ENCODE measurements at places on chromosomes 12 and 14.
A peak's percentile ranks its signal among the peaks of the same experiment; 100 is the strongest.

DNA sequence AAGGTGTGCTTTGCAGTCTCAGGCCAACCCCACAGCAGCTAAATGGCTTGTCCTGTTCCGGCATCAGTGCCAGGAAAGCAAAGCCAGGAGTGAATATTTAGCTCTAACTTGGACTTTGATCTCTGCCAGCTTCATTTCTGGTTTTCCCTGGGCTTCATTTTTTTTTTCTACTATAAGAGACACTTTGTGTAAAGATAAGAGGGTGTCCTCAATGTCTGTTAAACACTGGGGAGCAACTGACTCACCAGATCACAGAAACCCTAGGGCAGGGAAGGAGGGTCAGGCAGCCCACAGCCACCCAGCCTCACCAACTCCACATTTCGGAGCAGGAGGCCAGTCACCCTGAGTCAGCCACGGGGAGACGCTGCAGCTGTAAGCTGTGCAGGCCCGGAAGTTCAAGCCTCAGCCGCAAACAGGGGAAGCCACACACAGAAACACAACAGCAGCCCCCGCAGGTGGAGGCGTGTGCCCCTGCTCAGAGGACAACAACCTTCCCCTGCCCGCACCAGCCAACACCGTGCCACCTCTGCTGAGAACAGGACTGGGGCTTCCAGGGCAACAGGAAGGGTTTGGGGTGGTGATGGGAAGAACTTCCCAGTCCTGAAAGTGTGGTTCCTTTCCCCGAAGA, 6.3 kb downstream of the TNFRSF1A start:
- DNase-seq = peak; percentile 82

- no peak for DNase-seq
These were observed 51.8 kb upstream of the GSC start for GRCh38 chr14:94821705-94822104.

DNA sequence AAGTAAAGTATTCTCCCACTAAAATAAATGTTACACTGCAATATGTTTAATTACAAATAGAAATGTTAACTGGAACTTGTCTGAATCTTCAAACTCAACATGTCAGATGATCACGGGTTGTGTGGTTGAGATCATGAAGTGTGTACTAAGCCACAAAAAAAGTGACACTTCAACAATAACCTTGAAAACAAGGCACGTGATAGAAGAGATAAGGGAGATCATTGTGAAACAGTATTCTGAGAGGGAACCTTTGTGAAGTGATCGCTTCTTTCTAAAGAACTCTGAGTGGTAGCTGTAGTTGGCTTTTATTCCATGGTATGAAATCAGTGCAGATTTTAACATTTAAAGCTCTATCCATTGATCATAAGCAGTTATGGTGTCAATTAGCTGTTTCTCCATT, 60.0 kb downstream of the LIN52 start:
- no peak for DNase-seq

DNA sequence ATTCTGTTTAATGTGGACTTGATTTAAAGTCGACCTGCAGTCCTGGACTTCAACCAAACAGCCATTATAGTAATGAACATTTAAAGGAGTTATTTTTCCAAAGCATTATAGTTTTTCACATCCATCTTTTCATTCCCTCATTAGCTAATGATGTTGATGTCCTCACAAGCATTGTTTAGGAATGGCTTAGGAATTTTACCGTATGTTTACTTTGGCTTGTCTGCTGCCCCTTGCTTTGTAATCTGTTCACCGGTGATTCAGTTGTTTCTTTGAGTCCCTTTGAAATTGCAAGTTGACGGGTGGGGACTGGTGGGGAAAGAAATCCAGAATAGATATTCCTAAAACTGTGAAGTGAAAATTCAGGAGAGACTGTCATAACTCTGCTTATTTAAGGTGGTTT, 25.4 kb downstream of the PRKCH start:
- DNase-seq = no peak

DNA sequence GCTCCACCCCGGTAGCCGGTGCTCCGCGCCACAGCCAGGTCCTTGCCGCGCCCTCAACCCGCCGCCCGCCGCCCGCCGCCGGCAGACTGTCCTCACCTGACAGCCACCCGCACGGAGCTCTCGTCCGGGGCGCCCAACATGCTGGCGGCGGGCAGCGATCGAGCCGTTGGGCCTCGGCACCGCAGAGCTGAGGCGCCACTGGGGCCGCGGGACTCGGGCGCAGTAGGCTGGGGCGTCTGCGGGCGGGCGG, 164 bp downstream of the KIF21A start:
- no peak for DNase-seq

GRCh38 chr12:7984900-7985299, 47.6 kb upstream of the FOXJ2 start:
- DNase-seq = no peak

GRCh38 chr12:79933532-79934264, 1.2 kb downstream of the PPP1R12A start:
- DNase-seq = no peak

GRCh38 chr12:75302225-75302624, 27.9 kb downstream of the CAPS2 start:
- no peak for DNase-seq

- no peak for DNase-seq
These were observed 12.6 kb downstream of the C12orf43 start for GRCh38 chr12:121003650-121004049.

GRCh38 chr14:44271637-44272036, 235.4 kb downstream of the FSCB start:
- no peak for DNase-seq

- peak; percentile 19 for DNase-seq
These were observed 56.5 kb downstream of the SLC38A1 start for GRCh38 chr12:46212108-46212982.

- DNase-seq = peak; percentile 80
These were observed 279.6 kb upstream of the TMEM132C start for GRCh38 chr12:127987199-127987901.

GRCh38 chr12:60240891-60241290, 645.1 kb downstream of the SLC16A7 start:
- peak; percentile 63 for DNase-seq

DNA sequence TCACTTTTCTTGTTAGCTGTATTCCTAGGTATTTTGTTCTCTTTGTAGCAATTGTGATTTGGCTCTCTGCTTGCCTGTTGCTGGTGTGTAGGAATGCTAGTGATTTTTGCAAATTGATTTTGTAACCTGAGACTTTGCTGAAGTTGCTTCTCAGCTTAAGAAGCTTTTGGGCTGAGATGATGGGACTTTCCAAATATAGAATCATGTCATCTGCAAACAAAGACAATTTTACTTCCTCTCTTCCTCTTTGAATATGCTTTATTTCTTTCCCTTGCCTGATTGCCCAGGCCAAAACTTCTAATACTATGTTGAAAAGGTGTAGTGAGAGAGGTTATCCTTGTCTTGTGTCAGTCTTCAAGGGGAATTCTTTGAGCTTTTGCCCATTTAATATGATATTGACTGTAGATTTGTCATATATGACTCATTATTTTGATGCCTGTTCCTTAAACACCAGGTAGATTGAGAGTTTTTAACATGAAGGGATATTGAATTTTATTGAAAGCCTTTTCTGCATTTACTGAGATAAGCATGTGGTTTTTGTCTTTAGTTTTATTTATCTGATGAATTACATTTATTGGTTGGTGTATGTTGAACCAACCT, 26.7 kb downstream of the CLECL1 start:
- no peak for DNase-seq

DNA sequence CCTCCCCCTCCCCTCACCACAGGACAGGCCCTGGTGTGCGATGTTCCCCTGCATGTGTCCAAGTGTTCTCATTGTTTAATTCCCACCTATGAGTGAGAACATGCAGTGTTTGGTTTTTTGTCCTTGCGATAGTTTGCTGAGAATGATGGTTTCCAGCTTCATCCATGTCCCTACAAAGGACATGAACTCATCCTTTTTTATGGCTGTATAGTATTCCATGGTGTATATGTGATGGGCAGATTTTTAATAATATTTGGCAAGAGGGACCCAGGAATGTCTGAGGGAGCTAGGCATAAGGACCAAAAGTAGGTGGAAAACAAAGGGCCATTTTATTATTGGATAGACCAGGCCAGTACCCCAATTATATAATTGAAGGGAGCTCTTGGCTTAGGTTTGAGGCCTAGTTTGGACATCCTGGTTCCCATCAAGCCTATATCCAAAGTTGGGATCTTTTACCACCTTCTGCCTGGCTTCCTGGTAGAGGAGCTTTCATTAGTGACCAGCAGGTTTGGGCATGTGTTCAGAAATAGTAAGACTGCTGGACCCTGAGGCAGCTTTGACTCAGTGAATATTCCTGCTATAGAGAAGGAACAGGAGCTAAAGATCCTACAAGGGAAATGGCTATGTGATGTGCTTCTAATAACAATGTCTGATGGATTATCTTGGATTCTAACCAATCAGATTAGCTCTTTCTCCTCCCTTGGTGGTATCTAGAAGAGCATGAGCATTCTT, 76.0 kb downstream of the CAND1 start:
- no peak for DNase-seq

DNA sequence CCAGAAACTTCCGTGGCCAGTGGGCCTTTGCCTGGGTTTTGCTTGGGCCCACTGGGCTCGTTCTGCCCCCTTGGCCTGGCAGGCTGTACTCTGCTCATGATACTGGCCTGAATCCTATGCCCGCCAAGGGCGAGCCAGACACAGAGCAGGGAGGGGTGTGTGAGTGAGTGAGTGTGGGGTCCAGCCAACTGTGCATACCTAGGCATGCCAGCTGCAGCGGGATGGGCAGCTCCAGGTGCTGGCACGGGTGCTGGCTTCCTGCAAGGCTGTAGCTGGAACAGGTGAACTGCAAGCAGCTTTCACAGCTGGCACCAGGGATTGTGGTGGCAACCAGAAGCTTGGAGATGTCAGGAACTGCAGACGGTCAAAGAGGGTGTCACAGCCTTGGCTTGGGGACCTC, 1276.4 kb downstream of the SLC16A7 start:
- DNase-seq = no peak

DNA sequence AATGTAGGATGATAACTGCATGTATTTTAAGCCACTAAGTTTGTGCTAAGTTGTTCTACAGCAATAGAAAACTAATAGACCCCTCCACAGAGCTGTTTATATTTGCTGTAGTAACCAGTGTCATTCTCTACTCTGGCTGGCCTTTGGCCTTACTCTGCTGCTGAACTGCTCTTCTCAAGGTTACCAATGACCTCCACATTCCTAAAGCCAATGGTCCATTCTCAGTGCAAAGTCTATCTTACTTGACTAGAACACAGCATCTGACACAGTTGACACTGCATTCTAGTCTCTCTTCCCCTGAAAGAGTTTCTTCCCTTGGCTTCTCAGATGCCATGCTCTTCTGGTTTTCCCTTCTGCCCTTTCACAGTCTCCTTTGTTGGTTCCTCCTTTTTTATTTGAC, 154.8 kb upstream of the CRY1 start:
- no peak for DNase-seq

- DNase-seq = no peak
These were observed 27.5 kb downstream of the A2ML1 start for GRCh38 chr12:8849876-8850275.

GRCh38 chr12:30926243-30927221, at the start of gene TSPAN11:
Gene TSPAN11 (plus strand): TSS chr12:30926748. CDS start chr12:30953992, 27,244 bp downstream.
- DNase-seq = peak; percentile 56

DNA sequence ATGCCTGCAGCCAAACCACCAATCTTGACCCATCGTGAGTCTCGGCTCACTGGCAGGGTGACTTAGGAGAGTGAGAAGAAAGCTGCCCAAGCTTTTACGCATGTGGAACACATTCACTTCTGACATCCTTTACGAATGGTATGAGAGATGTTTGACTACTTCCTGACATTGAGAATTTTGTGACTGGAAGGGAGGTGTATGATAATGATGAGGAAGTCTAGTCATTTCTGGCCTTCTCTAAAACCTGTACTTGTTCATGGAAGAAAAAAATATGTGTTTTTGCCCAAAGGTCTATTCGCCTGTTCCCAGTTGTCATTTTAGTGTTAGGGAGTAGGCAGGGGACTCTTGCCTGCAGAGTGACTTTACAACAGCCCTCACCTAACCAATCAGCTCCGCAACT, 227.2 kb upstream of the ATP2B1 start:
- DNase-seq = no peak

DNA sequence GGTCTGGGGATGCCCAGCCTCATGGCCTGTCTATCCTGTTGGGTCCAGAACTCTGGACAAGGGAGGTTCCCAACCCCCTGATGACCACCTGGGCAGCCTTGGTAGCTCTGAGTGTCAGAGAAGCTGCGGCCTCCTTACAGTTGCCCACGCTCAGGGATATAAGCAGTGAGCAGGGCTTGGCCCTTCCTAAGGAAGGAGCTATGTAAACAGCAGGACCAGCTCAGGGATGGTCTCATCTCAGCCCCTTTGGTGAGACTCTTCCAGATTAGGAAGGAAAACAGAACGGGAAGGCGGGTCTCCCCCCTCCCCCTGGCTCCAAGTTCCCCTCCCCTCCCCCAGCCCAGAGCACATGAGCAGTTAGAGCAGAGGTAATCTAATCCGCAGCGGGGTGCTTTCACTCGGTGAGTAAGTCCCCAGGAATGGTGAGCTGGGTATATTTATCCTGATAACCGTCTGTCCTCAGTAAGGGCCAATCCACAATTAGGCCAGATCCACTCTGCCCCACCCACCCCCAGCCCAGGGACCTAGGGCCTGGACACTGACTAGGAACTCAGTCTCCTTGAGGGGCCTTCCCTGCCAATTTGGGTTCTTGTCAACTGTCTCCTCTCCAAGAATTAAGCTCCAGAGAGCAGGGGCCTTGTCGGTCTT, 29.5 kb upstream of the RPLP0 start:
- peak; percentile 97 for DNase-seq

DNA sequence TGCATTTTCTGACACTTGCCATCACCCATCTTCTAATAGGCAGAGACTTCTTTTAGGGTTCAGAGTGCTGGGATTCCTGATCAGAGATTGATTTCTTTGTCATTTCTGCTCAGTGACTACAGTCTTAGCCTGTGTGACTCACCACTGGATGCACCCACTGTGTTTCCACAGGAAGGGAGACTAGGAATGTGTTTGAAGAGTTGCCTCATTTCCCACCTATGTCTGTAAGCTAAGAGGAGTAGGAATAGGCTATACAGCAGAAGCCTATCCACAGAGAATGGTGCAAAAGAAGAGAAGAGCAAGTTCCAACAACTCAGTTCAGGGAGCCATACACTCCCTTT, 60.2 kb upstream of the ACTN1 start:
- peak; percentile 73 for DNase-seq

- DNase-seq = no peak
These were observed 10.3 kb downstream of the CTSG start for GRCh38 chr14:24565766-24566165.

- DNase-seq = no peak
These were observed 8.6 kb downstream of the EDDM3A start for GRCh38 chr14:20754308-20754707.

GRCh38 chr12:85784096-85784720, 52.0 kb downstream of the RASSF9 start:
- peak; percentile 60 for DNase-seq

GRCh38 chr12:131927110-131928079, 1.7 kb upstream of the PUS1 start:
- DNase-seq = no peak

Data from fibroblast of skin of scalp (primary cell).